ENCODE measurements at places on chromosomes 16 and 17. TPM values are rescaled to one million over a fixed set of nuclear protein-coding genes. Genes with fewer than 3 reads are reported as not detected.

- DNase-seq, result peak; percentile 13
Measured at GRCh38 chr17:41642252-41643156, 18.1 kb upstream of the KRT17 start.

- no peak for DNase-seq
Measured at GRCh38 chr16:87965417-87965816, 14.2 kb downstream of the BANP start.

DNA sequence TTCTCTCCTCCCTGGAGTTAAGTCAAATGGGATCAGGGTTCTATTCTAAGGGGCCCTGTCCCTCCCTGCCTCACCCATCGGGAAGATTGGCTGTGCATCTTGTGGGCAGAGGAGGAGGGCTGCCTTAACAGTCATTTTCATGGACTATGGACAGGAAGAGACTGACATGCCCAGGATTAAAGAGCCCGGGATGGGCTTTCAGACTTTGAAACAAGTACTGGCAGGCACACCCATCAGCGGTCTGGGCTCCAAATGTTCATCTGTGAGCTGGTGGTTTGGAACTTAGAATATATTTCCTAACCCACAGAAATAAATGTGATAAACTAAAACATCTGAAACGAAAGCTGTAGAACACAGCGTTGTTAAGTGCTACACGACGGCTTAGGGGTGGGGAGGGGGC, 6.5 kb downstream of the SLC6A4 start:
- DNase-seq, result no peak

The KRT39 gene
- polyA plus RNA-seq, result not detected

- peak; percentile 32 for DNase-seq
Measured at GRCh38 chr17:17137731-17138585, 68.2 kb downstream of the PLD6 start.

DNA sequence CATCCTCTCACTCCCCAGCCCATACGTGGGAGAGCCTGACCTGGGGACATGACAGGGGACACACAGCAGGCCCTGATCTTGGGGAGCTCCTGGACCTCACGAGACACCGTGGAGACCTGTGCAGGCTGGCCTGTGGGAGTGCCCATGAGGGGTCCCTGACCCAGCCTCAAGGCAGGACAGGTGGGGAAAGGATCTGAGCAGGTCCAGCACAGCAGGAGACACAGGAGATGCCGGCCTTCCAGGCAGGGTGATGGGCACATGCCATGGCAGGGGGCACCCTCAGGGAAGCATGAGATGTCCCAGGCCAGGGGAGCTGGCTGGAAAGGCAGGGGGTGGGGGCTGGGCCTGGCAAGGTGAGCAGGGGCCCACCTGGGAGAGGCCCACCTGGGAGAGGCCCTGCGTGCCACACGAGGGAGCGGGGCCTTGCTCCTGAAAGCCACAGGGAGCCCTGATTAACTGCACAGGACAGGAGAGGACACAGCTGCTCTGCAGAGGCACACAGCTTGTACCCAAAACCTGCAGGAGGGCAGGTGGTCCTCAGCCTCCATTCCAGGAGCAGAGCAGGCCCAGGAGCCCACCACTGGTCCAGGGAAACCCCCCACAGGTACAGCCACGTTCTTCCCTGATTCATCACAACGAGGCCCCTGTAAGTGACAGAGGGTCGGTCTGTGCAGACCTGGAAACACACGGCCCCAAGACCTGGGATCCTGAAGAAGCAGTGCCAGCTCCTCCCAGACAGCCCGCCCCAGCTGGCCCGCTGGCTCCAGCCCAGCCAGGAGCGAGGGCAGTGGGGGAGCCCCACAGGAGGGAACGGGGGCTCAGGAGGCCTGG, 26.6 kb upstream of the KRT17 start:
- DNase-seq, result no peak

The P2RX5 gene
- 9.1 TPM for polyA plus RNA-seq

DNA sequence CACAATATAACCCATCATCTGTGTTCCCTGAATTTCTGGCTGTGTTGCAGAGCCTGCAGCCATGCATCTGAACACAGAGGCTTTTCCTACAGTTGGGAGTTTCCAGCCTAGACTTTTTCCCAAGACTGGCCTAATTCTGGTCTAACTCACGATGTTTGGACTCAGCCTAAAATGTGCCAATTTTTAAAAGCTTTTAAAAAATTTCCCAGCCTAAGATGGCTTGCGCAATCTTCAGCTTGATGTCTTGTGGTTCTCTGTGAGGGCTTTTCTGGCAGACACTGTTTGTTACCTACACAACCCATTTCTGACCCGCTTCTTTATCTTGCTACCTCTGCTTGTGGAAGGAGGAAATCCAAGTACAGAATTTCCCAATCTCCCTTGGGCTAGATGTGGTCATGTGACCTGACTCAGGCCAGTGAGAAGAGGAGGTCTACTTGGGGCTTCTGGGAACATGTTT, 72.7 kb upstream of the GAS7 start:
- no peak for DNase-seq

- no peak for DNase-seq
Measured at GRCh38 chr17:45871718-45872117, 22.6 kb upstream of the MAPT start.

DNA sequence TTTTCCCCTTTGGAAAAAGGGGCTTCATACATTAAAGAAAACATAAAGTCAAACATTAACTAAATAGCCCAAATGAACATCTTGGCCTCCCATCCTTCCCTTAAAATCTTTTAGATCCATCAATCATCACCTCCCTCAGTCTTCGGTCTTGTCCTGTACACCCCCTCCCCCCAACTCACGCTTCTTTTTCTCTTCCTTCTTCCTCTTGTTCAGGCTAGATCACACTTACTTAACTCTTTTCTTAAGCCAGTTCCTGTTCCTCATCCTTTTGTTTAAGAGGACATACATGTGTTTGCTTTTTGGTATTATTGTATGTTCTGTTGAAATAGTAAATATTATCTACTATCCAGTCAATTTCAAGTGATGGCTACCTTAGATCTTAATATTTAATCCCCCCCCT, 5.5 kb downstream of the MFSD6L start:
- no peak for DNase-seq
